ENCODE measurements at places on chromosomes 1 and 21. TPM values are rescaled to one million over a fixed set of nuclear protein-coding genes. Genes with fewer than 3 reads are reported as not detected.

APCS gene
- total RNA-seq: not detected

DDR2 gene
- 245 TPM for total RNA-seq

HES2 gene
- not detected for total RNA-seq

PLA2G2C gene
- not detected for total RNA-seq

SEMA6C gene
- 0.56 TPM for total RNA-seq

LDLRAD1 gene
- not detected for total RNA-seq

AZIN2 gene
- 2.2 TPM for total RNA-seq

CDK11A gene
- total RNA-seq: 1.8 TPM

HES4 gene
- 1.4 TPM for total RNA-seq

STIL gene
- total RNA-seq: 17.2 TPM

BLACAT1 gene
- under 0.01 TPM for total RNA-seq

TNFAIP8L2 gene
- total RNA-seq: not detected

FAM131C gene
- total RNA-seq: 0.28 TPM

PADI4 gene
- total RNA-seq: not detected

S100A12 gene
- not detected for total RNA-seq

CRYZL1 gene
- 19.9 TPM for total RNA-seq

ERO1B gene
- total RNA-seq: 1.7 TPM

KPRP gene
- total RNA-seq: not detected

ZMPSTE24 gene
- 28.9 TPM for total RNA-seq

Measured in IMR-90 (cell line).